ENCODE measurements at places on chromosomes 3 and 15.

GRCh38 chr3:8143186-8143585 is 358.4 kb upstream of the LMCD1 start:
- no peak for DNase-seq

DNA sequence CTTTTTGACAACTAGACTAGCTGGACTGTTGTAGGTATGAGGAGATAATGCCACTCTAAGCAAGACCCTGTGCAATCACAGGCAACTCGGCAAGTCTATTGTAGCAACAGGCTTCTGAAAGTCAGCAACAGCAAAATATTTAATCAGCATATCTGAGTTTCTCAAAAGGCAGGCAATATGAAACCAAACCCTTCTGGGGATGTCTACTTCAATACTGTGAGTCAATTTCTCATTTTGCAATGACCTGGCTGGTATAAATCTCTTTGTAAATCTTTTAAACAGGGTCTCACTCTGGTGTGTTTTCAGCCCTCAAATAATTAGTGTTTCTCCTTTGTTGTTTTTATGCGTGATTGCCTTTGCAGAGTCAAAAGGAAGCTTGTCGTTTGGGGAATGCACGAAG is 1044.5 kb downstream of the NTRK3 start:
- no peak for DNase-seq

DNA sequence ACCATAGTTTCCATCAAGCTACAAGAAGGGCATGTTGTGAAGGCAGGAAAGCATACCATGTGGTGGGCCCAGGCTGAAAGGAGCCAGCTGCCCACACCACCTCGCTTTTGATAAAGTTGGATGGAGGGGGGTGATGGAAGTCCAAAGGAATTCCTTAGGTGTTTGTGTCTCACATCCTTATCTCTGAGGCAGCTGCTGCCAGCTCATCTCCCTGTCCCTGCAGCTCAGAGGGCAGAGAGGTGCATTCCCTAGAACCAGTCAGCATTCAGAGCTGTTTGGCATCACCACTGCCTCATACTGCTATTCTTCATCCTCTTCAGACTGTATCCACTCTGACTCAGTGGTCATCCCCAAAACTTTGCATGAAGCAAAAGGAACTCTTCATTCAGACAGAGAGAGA is 141.5 kb upstream of the BFSP2 start:
- DNase-seq: no peak

- DNase-seq: no peak
Measured at GRCh38 chr3:14265246-14265962, 86.8 kb downstream of the LSM3 start.

DNA sequence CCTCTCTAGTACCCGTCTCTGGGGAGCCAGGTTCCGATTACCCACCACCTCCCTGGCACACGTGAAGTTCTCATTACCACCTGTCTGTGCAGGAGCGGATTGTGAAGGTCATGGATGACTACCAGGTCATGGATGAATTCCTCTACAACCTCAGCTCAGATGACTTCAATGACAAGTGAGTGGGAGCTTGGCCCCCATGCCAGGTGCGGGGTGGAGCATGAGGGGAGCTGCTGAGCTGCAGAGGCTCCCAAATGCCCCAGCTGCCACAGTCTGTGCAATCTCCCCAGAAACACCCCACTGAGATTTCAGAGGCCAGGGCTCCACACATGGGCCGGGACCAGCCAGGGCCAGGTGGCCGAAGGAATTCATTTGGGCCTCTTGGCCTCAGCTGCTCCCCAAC is 34.3 kb downstream of the DNAH1 start:
- DNase-seq: no peak

DNA sequence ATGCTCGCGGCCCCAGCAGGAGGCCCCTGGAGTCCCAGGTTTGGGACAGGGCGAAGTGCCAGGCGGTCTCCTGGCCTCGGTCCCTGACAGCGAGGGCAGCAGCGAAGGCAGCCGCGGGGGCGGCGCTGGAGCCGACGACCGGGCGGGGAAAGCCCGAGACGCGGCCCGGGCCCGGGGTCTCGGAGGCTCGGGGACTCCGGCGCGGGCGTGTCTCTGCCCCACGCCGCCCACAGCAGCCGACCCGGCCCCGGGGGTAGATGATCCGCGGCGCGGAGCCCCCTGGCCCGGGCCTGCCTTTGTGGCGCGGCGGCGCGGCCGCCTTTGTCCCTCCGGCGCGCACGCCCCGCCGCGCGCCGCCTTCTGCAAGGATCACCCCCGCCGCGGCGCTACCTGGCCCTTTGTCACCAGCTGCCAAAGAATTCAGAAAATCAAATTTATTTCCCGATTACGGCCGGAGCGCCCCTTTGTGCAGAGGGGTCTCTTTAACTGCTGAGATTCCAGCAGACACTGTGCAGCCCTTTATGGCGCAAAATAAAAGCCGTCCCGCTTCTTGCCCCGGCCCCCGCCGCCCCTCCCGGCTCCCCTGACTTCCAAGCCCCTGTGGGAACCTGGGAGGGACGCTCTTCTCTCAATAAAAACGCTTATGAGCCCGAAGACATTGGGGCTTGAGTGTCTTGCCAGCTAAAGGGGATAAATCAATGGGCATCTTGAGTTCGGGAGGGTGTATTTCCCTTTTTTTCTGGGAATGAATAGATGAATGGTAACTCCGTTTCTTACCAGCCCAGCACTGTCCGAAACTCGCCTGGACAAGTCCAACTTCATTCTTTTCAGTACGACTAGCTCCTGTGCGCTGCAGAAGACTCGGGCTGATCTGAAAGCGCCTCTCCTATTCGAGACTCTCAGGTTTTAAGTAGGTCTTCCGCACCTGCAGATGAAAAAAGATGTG is 68.4 kb downstream of the HES1 start:
- DNase-seq: no peak

DNA sequence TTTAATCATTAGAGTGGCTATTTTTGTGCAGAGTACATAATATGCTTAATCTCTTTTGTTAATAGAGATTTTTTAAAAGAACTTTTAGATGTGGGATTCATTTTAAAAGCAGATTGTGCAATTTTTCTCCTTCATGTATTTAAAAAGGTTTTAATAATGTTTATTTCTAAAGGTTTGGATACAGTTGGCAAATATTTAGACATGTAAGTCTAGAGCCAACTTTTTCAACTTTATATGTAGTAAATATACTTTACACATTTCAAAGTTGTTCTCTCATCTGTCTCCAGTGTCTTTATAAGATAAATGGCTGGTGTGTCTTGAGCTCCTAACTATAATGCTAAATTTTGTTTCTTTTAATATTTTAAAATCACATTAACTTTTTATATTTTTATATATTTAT is 22.7 kb upstream of the GOLGA8B start:
- DNase-seq: no peak

DNA sequence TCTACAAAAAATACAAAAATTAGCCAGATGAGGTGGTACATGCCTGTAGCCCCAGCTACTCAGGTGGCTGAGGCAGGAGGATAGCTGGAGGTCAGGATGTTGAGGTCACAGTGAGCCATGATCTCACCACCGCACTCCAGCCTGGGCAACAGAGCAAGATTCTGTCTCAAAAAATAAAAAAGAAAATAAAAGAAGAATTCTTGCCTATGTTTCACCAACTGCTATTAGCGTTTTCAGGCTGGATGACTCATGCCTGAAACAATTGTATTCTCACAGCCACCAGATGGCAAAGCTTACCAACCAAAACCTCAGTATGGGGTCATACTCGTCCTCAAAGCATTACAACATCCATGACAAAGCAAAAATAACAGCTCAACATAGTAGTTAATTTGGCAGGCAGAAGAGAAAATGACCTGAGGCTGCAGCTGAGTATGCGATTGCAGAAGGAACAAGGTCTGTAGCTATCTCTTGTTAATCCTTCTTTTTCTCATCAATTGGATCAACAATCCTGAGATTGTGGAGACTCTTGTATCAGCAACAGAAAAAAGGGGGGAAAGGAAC is 52.2 kb downstream of the TP53BP1 start:
- DNase-seq: no peak

DNA sequence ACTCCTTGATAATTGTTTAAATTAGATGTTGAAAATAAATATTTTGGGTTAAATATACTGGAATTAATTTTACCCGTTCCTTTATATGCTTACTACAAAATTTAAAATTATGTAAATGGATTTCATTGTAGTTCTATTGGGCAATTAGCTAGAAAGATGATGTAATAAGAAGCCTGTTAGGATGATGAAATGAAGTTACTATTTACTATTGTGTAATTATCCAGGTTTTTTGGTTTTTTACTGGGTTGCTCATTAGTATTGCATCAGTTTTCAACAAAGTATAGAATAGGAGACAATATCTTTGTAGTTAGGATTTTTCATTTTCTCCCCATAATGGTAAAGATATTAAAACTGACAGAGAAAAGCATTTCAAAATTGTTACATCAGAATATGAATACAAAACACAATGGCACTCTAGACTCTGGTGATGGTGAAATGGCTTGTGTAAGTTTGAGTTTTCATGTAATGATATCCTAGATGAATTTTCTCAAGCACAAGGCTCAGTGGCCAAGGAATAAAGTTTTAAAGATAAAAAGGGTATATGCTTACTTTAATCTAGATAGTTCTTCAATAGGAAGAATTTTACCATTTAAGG is 222.0 kb downstream of the P3H2 start:
- DNase-seq: no peak

GRCh38 chr15:25770031-25770430 is 93.1 kb downstream of the ATP10A start:
- DNase-seq: no peak

All from NCI-H1048 (cell line).